ENCODE measurements at places on chromosomes 12 and 14.

- no peak for DNase-seq
Observed at GRCh38 chr14:89637581-89637980, 220.5 kb upstream of the FOXN3 start.

- no peak for DNase-seq
Observed at GRCh38 chr12:129789921-129790320, 113.9 kb downstream of the TMEM132D start.

- no peak for DNase-seq
Observed at GRCh38 chr14:91953170-91953985, 5.9 kb upstream of the FBLN5 start.

DNA sequence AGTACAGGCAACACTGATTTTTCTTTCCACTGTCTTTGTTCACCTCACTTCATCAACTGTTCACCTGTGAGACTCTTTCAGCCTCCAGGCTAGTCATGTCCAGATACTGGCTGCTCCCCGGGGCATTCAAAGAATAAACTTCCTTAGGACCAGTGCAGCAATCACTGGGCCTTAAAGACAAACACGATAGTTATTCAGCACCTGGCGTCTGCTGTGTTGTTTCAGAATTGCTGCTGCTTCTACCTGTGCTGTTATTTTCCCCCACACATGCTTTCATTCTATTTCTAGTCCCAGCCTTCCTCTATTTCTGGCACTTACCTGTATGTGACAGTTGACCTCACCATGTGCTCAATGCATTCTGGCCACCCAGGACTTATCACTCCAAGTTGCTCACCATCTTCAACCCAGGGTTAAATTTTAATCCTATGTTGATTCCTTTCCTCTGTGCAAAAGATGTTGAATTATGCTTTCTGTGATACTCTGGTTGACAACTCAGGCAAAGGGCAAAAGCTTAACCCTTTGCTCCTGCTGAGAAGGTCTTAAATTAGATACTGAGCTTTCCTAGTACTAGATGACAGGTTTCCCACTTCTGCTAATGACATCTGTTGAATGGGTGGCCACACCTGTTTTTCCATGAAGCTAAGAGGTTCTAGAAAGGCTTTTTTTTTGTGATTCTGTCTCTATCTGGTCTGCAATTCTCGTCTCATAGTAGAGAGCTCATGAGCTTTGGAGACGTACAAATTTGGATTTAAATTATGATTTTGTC, 41.4 kb downstream of the PTPRQ start:
- no peak for DNase-seq

DNA sequence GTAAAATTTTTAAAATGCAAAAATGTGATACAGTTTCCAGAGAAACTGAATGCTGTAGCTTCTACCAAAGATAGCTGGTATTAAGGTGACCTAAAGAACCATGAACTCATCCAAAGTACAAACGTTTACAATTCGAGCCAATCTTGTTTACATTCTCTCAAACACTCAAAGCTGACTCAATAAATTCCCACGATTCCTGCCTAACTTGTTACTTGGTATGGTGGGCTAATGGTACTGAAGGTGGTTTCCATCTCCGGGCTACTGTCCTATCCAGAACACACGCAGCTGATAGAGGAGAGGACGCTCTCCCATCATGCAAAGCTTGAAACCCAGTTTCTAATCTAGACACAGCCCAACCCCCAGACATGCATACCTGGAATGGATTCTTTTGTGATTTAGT, 31.5 kb downstream of the RAD9B start:
- no peak for DNase-seq

DNA sequence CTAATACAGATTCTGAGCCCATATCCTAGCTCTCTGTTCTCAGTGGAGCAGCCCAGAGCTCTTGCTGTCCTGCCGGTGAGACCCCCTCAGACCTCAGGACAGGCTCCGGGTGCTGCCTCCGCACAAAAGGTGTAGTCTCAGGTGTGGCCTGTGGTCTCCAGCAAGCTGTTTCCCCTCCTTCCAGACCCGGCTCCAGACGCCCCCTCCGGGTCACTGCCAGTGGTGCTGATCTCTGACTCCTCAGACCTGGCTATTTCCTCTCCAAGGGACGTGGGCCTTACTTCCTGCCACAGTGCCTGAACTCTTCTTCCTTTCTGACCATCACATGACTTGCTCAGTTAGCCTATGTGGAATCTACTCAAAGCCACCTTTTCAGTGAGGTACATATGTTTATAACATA, 337.5 kb downstream of the GLT1D1 start:
- DNase-seq, result no peak

GRCh38 chr14:20697273-20698017, 8.9 kb downstream of the ANG start:
- DNase-seq, result no peak
